ENCODE measurements at places on chromosomes 6 and 20.

DNA sequence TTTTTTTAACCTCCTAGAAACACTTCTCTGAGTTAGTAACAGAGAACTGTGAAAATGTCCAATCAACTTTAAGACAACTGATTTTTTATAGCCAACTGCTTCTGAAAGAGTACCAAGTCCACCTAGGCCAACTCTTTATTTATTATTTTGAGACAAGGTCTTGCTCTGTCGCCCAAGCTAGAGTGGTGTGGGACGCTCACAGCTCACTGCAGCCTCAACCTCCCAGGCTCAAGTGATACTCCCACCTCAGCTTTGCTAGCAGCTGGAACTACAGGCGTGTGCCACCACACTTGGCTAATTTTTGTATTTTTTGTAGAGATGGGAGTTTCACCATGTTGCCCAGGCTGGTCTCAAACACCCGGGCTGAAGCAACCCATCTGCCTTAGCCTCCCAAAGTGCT is 331.6 kb downstream of the RNGTT start:
- DNase-seq: no peak

DNA sequence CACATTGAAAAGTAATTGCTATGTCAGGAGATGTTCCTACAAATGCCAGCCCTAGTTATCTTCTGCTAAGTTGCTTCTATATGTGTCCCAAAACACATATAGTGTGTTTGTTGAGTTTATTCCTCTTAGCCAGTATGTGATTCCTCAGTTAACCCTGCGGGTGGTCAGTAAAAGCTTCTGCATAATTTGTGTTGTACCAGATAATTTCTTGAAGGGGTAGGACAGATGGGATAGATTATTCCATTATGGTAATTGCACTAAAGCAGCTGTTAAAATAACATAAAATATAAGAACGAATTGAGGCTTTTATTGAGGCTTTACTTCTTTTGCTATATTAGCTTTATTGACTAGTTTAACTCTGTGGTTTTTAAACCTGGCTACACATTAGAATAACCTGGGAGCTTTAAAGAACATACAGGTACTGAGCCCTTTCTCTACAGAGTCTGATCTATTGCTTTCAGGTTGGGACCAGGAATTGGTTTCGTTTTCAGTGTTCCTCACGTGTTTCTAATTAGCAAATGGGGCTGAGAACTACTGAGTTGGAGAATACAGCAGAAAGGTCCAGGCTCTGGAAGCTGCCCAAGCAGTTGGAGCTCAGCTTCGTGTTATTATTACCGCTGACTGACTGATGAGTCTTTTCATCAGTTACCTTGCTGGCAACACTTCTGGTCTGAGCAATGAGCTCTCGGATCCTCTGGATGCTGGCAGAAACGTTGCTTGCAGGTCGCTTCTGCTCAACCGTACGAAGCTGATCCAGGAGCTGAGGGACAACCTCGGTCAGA is 56.9 kb downstream of the FAM229B start:
- no peak for DNase-seq

- no peak for DNase-seq
Measured at GRCh38 chr6:74073429-74073828, 377.4 kb downstream of the CD109 start.

- DNase-seq: no peak
Measured at GRCh38 chr6:43845646-43846045, 75.6 kb downstream of the VEGFA start.

GRCh38 chr20:59836767-59837166 is 96.7 kb downstream of the SYCP2 start:
- no peak for DNase-seq

DNA sequence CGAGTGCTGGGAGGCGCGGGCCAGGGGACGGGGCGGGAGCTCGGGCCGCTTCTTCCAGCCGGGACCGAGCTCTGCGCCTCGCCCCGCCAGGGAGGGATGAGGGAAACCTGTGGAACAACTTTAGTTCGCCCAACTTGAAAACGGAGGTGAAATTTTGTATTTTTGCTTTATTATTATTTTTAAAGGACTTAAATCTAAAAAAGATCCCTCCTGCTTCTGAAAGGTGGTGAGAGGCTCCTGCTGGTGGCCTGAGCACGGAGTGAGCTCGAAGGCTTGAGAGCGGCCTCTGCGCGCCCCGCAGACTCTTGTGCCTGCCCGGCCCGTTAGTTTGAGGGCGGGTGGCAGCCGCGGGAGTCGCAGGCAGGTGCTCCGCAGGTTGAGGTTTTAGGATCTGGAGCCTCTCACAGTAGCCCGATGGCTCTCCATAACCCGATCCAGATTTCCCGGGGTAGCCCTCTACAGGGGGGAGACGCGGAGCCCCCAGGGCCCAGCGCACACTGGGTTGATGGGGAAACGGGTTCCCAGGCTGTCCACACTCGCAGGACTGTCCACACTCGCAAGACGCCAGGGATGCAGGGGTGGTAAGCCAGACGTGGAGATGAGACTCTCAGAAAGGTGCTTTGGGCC is 46.2 kb upstream of the SUPT3H start:
- DNase-seq: no peak

DNA sequence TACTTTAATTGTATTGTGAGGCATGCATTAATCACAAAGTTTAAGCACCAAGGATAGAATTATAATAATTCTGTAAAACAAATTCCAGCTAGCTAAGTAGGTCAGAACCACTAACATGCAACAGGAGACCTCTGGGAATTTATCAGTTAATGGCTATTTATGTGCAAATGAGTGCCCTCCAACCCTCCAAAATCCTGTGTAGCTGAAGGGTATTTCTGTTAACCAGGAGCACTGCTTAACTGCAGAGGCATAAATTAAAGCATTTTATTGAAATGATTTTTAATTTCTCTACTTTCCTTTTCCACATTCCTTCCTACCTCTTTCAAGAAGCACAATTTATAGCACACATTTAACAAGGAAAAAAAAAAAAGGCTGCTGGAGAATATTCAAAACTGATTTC is 77.0 kb downstream of the MMS22L start:
- DNase-seq: no peak

GRCh38 chr6:55180258-55180657 is 5.9 kb downstream of the HCRTR2 start:
- DNase-seq: no peak

DNA sequence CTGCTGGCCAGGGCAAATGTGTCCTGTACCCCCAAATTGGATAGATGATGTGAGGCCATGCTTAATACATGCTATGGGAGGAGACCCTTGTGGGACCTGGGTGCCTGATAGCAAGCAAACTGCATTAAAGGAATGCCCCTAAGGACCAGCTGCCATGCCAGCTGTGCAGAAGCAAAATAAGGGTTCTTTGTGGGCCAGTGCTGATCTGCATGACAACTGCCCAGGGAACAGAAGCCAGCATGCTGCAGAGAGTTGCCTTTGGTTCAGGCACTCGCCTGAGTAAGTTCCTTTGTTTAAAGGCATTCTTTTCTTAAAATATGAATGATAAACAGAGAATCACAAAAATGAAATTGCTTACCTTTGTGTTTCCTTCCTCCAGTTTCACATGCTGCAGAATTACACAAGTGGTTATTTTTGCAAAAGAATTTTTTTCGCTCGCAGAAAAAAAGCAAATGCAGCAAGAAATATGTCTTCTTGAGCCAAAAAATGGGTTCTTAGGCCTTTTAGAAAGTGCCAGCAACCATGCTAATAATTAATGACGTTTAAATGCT is 6.9 kb upstream of the SYNDIG1 start:
- no peak for DNase-seq

- no peak for DNase-seq
Measured at GRCh38 chr20:7702141-7702540, 238.1 kb downstream of the HAO1 start.

DNA sequence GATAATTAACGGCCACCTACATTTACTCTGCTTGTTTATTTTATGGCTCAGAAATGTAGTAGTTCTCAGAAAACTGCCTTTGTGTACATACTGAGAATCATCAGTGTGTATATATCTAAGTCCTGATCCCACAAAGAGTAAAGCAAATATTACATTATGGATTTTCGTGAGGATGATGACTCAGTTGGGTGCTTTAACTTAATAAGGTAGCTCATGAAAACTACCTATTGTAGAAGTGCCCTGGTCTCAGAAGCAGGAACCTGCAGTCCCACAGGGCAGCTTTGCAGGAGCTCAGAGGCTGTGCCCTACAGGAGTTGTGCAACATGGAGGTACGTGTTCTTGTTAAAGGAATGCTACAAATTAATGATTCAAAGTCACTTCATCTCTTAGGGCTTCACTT is 108.2 kb downstream of the PLG start:
- no peak for DNase-seq

- no peak for DNase-seq
Measured at GRCh38 chr6:139251045-139251690, 40.6 kb downstream of the TXLNB start.

- no peak for DNase-seq
Measured at GRCh38 chr6:79704200-79704599, 73.1 kb downstream of the SH3BGRL2 start.

DNA sequence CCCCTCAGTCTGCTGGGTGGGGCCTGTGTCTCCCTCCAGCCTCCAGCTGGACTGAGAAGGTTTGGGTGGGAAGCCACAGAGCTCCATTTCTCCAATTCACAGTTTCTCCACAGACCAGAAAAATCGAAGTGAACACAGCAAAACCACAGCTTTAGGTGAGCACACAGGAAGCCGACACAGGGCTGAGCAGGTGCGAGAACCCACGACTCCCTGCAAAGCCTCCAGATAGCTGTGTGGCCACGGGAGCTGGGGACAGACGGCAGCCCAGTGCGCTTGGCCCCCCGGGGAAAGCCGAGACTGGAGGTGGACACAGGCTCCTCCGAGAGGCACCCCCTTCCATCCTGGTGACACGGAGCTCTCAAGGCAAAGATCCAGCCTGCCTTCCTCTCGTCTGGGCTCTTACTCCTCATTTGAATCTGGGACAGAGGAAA is 29.0 kb upstream of the MPC1 start:
- DNase-seq: no peak

DNA sequence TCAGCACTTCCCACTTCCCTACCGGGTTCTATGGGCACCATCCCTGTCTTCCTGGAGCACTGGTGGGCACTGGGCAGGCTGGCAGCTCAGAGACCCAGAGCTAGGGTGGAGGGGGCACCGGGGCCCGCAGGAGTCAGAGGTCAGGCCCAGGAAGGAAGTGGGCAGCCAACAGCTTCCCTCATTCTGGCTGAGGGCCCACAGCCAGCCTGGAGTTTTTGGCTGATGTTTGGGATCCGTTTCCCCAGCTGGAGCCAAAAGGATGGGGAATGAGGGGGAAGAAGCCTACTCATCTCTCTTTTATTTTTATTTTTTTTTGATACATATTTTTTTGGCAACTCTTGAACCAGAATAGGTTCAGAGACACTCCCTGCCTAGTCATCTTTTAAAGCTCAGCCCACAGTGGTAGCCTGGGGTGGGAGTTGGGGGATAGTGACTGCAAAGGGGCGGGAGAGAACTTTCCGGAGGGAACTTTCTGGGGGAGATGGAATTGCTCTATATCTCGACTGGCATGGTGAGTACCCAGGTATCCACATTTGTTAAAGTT is 54.2 kb upstream of the MLN start:
- DNase-seq: no peak

- DNase-seq: no peak
Measured at GRCh38 chr6:52610011-52610410, 33.2 kb upstream of the TRAM2 start.

- no peak for DNase-seq
Measured at GRCh38 chr6:40538556-40538955, 48.6 kb downstream of the LRFN2 start.

GRCh38 chr6:131005439-131006016 is 57.5 kb downstream of the EPB41L2 start:
- DNase-seq: no peak

DNA sequence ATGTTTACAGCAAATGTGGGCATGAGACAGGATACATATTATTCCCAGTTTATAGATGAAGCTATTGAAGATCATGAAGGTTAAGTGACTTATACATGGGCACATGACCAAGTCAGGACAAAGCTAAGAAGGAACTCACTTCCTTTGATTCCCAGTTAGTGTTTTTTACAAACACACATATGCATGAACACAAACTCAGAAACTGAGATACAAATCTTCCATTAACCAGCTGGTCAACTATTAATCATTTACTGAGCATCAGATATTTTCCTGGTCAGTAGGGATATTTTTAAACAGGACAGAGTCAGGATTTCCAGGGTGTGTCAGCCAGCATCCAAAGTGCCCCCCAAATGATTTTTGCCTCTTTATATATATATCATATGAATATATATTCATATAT is 222.2 kb downstream of the OGFRL1 start:
- peak; percentile 46 for DNase-seq

- DNase-seq: no peak
Measured at GRCh38 chr6:30836431-30836866, 47.9 kb upstream of the DDR1 start.

GRCh38 chr6:142824426-142824825 is 120.5 kb downstream of the HIVEP2 start:
- DNase-seq: no peak

- no peak for DNase-seq
Measured at GRCh38 chr6:14734052-14734415, 511.8 kb upstream of the JARID2 start.

DNA sequence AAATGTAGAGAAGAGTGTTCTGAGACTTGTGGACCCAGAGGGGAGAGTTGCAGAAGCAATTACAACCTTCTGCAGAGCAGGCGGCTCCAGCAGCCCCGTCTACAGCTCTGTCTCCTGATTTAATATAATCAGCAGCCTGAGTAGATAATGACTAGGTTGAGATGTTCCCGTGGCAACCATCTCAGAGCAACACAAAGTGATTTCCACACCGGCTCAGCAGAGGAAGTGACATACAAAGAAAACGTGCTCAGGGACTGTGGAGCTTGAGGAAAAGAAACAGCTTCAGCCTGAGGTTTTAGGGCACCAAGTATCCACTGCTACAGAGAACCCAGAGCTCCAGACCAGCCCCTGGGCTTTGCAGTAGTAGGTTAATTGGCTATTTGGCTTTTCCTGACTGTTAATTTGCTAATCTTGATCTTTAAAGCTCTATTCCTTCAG is 136.4 kb downstream of the MTFR2 start:
- peak; percentile 96 for DNase-seq

- DNase-seq: no peak
Measured at GRCh38 chr20:59325142-59325523, 24.7 kb downstream of the EDN3 start.
